ENCODE measurements at places on chromosomes 11 and 22. TPM values are rescaled to one million over a fixed set of nuclear protein-coding genes. Genes with fewer than 3 reads are reported as not detected.

FGF4 gene
- total RNA-seq, result not detected

YAP1 gene
- total RNA-seq, result 256 TPM

ESAM gene
- 9.8 TPM for total RNA-seq

MADD gene
- total RNA-seq, result 33.1 TPM

POU2AF2 gene
- not detected for total RNA-seq

HRAS gene
- total RNA-seq, result 52.9 TPM

DLG2 gene
- 28.4 TPM for total RNA-seq

FAM227A gene
- total RNA-seq, result 0.89 TPM

Measured in gastroesophageal sphincter (tissue), 4 donors.